ENCODE measurements at places on chromosomes 16 and 17. TPM values are rescaled to one million over a fixed set of nuclear protein-coding genes. Genes with fewer than 3 reads are reported as not detected.

- DNase-seq = no peak
Observed at GRCh38 chr16:11736903-11737302, 5.8 kb downstream of the TXNDC11 start.

The KRT9 gene
- total RNA-seq = not detected

The PLD6 gene
- total RNA-seq = 11.8 TPM

DNA sequence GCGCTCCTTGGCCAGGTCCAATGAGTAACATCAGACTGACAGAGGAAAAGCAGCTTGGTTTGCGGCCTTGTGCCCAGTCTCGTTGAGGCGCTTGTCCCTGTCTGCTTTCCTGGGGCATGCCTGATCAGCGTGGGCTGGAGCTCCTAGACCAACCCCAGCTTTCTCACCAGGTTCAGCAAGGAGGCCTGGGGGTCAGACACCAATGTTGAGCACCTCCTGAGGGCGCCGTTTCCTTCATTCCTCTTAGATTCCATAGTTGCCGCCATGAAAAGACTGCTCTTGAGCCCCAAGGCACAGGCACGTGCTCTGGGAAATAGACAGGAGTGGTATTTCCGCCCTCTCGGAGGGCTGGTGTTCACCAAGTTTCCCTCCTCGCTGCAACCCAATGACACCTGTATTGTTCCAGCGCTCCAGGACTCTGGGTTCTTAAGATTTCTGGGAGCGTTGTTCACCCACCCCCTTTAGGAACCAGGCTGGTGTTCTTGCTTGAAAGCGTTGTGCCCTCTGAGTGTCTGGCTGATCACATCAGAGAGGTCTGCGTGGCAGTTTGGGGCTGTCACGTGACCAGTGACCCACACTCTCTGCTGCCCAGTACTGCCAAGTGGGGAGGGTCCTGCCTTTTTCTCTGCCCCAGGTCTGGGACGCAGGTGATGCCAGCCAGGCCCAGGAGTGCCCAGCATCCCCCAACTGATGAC, 18.0 kb downstream of the KCTD2 start:
- DNase-seq = no peak

DNA sequence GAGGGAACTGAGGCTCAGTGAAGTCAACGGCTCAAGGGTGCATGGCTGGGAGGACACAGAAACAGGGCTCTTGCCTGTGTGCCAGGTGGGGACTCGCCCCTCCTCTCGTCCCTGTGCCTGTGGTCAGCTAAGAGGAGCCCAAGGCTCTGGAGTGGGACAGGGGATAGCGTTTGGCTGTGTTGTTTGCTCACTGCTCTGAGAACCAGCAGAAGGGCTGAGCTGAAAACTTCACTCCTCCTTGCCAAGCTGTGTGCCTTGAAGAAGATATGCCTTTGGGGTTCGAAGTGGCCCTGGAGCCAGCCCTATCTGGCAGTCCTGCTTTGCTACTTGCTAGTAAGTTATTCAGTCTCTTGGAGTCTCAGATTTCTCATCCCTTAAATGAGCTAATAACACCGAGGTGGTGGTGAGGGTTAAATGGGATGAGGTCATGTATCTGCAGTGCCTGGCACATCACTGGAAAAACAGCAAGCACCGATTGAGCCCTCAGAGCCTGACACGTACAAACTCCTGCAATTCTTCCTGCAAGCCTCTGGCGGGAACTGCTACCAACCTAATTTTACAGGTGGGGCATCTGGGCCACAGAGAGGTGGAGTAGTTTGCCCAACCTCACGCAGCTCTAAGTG, 17.7 kb downstream of the FOXL1 start:
- DNase-seq = no peak

The ZNF385C gene
- total RNA-seq = 0.41 TPM

All from tongue (tissue), 3 donors.